ENCODE measurements at places on chromosomes 16 and 17. TPM values are rescaled to one million over a fixed set of nuclear protein-coding genes. Genes with fewer than 3 reads are reported as not detected.

DNA sequence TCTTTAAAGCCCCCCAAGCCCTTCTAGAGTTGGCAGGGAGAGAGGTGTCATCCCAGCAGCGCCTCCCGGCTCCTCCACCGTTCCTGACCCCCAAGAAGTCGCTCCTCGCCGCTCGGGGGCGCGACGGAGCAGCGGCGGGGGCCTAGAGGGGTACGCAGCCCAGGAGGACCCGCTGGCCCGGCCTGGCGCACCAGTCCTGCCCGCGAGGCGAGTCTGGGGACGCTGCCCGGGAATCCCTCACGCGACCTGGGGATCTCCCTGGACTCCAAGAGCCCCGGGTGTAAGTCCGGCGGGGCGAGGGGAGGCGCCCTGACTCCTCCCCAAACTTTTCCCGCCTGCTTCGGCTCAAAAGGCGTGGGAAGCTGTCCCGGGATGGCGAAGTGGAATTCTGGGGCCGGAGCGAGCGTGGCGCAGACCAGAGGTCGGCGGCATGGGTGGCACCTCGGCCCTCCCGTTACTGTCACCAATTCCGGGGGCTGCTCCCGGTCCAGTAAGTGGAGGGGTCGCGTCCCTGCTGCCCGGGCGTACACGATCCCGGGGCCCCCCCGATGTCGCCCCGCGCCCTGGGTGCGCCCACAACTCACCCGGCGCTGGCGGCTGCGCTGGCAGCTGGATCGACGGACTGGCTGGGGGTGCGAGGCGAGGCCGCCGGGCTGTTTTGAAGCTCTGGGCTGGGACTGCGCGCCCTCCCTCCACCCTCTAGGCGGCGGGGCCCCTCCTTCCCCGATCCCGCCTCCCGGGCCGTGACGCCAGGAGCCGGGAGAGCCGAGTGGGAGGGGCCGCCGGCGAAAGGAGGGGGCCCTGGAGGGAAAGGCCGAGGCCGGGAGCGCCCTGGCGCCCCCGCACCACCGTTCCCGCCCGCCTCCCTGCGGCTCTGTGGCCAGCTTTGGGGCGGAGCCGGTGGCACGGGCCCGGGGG lies at the start of gene EMP2:
Gene EMP2, minus strand, starts transcription at position 634 of the 918 bp plus-strand sequence. CDS start 32,981 bp downstream, outside the sequence.
- DNase-seq: peak; percentile 92

- DNase-seq: no peak
These were observed 31.8 kb downstream of the FAM20A start for GRCh38 chr17:68569346-68569745.

GRCh38 chr17:60525328-60525684 lies 736 bp downstream of the APPBP2 start:
- DNase-seq: no peak

GRCh38 chr16:81318711-81319110 lies 3.9 kb downstream of the GAN start:
- no peak for DNase-seq

The KRTAP16-1 gene
- total RNA-seq: not detected

The NXPH3 gene
- 4.5 TPM for total RNA-seq

DNA sequence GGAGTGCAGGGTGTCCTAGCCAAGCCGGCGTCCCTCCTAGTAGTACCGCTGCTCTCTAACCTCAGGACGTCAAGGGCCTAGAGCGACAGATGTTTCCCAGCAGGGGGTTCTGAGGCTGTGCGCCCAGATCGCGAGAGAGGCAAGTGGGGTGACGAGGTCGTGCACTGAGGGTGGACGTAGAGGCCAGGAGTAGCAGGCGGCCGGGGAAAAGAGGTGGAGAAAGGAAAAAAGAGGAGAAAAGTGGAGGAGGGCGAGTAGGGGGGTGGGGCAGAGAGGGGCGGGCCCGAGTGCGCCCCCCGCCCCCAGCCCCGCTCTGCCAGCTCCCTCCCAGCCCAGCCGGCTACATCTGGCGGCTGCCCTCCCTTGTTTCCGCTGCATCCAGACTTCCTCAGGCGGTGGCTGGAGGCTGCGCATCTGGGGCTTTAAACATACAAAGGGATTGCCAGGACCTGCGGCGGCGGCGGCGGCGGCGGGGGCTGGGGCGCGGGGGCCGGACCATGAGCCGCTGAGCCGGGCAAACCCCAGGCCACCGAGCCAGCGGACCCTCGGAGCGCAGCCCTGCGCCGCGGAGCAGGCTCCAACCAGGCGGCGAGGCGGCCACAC lies at the start of gene MMP2:
Gene MMP2, plus strand, starts transcription at position 372 of the 603 bp plus-strand sequence. CDS start 282 bp downstream, outside the sequence.
- DNase-seq: peak; percentile 88

The SECTM1 gene
- 19.7 TPM for total RNA-seq

The CSH1 gene
- total RNA-seq: not detected

The RPH3AL gene
- total RNA-seq: 6.7 TPM

The RFNG gene
- total RNA-seq: 19.5 TPM

The CLEC19A gene
- total RNA-seq: not detected

The SUPT4H1 gene
- 69.5 TPM for total RNA-seq

- DNase-seq: peak; percentile 15
These were observed 8.5 kb downstream of the TP53I13 start for GRCh38 chr17:29577001-29577370.

DNA sequence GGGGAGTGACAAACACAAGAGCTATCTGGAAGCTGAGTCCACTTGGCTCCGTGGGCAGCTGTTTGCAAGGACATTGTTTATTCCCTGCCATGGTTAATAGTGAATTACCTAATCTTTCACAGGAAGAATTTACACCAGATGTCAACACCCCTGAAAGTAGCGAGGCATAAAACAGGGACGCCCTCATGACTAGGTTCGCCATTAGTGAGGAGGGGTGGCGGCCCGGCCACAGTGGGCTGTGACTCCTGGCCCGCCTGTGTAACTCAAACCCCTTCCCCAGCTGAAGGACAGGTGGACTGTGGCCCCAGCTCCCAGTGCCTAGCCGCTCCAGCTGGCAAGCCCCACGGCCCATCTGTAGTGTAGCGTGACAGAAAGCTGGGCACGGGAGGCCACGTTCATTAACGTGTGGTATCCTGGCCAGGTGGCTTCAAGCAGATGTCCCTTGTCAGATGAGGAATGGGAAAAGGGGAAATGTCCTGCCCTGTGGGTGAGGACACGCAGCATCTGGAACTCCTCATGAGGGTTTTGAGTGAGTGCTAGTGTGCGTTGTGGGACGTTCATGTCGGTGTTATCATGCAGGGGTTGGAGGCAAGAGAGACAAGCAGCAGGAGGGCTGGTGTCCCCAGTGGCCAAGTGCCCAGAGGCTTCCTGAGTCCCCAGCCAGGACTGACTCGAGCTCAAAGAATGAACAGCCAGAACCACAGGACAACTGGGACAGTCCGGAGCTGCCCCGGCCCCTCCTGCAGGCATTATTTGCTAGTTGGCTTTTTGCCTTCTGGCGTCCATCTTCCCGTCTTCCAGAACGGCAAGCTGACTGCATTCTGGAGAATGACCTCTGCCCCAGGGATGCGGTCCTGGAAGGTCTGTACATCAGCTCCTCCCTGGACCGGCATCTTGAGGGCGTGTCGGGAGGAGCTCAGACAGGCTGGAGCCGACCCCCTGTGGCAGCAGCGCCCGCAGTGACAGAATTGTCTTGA lies 19.2 kb downstream of the KDM8 start:
- peak; percentile 82 for DNase-seq

DNA sequence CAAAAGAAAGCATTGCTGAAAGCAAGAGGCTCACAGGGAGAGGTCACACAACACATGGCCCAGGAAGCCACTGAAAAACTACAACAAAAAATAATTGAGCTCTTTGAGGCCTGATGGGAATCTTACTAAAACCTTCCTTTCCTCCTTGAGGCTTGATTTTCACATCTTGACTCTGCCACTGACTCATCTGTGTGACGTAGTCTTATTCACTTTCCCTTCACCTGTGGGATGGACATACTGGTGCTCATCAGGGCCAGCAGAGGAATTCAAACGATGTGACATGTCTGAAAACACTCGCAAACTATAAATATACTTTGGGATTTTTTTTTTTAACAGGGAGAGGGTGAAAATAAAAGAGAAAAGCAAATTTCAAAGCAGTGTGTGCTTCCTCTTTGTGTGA lies 78.3 kb upstream of the ASIC2 start:
- DNase-seq: no peak

DNA sequence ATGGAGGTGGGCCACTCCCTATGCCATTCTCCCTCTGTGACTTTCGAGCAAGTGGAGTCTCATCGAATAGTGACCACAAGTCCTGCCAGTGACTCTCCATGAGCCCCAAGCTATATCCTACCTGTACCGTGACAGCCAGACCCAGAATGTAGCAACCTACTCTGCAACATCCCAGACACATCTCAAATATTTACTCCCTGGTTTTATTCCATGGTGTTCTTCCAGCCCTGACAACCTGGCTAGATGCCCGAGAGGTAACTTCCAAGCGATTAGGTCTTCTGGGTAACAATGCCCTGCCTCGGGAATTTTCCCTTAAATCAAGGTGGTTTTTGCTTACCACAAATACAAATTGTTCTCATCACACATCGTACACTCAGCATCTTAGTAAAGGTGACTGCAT lies 211.7 kb downstream of the ZFHX3 start:
- no peak for DNase-seq

The DDX52 gene
- 16.3 TPM for total RNA-seq

DNA sequence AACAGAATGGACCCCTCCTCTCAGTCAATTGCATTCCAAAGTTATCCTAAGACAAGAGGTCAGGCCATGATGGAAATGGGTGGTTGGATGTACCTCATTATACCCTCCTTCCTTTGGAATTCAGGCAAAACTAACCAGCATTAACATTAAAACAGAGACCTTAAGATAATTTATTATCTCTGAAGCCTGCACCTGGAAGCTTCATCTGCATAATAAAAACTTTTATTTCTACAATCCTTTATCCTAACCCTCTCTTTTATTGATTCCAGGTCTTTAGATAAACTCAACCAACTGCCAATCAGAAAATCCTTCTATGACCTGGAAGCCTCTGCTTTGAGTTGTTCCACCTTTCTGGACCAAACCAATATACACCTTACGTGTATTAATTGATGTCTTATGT lies 49.0 kb downstream of the ACSM1 start:
- no peak for DNase-seq

DNA sequence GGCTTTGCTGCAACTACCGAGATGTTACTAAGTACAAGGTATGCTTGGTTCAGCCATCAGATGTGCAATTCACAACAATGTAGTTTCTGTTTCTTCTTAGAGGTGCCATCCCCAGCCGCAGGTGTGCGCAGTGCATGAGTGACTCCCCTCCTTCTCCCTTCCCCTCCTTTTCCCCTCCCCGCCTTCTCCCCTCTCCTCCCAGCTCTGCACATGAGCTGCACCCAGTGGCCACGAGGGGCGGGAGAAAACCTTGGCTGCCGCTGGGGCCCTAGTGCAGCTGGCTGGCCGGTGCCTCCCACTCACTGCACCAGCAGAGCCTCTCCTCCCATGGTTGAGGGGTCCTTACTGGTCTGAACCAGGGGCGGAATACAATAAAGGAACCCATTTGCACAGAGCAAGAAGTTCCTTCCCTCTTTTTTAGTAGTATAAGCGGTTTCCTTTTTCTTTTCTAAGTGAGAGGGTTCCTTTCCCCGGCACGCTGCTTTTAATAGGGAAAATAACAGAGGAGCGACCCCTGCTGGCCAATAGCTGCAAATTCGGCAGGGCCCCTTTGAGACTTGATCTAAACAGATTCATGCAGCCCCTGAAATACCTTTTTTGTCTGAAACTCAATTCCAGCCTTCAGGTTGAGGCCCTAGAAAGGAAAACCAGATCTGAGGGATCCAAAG lies 7.8 kb upstream of the CCL15 start:
- DNase-seq: no peak

DNA sequence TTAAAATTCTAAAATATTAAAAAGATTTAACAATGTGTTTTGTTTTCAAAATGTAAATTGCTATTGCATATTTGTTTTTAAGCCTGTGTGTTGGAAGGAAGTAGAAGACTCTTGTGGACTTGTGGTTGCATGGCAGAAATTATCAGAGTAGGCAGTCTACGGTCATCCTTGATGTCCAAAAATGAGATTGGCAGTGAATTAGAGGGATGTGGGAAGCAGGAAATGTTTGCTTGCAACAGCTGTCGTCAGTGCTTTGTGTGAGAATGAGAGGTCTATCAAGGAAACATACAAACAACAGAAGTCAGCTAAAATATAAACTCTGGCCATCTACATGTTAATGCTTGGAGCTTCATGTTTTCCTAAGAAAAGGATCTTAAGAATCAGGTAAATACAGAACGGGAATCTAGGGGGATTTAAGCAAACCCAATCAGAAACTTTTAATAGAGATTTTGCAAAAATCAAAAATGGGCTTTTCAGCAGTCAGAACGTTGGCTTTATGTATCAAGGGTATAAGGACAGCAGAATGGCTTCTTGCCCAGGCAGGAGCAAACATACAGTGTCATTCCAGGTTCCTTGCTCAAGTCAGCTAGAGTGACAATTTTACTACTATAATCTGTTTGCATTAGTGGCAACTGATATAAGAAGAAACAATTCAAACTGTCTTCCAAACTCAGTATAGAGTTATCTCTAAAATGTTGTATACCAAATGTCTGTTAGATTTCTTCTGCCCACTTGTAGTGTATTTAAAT lies 196.7 kb downstream of the CYB561 start:
- DNase-seq: no peak

DNA sequence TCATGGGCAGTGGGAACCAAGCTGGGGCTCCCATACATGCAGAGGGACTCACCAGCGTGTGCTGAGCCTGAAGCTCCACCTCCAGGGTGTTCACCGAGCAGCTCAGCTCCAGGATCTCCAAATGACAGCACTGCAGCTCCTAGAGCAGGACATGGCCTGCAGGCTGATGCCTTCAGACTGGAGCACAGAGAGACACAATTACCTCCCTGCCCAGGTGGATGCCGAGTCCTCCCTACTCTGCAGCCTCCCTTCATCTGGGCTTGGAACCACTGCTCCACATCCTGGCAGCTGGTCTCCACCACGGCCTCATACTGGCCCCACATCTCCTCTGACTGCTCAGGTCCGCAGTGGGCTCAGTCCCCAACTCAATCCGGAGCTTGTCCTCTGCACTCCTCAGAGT lies 8.2 kb upstream of the KRT38 start:
- DNase-seq: no peak

The SULT1A2 gene
- 1.3 TPM for total RNA-seq

DNA sequence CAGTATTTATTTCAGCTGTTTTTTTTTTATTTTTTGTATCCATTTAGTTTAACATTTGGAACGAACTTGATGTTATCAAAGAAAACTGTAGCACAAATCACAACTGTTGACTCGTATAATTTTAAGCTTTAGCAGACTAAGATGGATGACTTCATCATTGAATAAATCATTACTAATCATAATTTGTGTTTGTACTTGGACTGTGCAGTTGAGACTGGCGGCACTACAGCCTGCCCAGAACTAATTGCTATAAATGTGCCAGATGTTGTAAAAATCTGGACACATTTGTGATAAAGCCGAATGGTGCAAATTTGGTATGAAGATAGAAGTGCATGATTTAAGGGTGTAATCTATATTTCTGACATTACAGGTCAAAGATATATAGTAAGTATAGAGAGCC lies 897.7 kb upstream of the CDH8 start:
- no peak for DNase-seq

DNA sequence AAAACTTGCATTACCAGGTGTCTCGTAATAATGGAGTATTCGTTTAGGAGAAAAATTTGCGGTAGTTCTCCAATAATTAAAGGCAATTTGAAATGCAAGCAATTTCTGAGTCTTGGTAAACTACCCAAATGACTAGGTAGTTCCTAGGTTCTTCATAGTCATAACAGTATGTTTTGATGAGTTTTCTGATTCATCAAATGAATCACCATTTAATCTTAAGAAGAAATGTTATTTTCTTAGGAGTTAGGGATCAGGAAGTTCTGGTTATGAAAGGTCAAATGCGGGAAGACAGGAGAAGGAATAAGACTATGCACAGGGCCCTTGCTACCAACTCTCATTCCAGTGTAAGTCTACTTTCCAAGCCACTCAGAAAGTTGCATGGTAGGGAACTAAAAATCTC lies 221.5 kb upstream of the SOX9 start:
- DNase-seq: no peak

GRCh38 chr17:5043524-5043923 lies 8.3 kb upstream of the SLC52A1 start:
- no peak for DNase-seq
